Sciatic nerve (tissue), 2 donors: ENCODE measurements at places on chromosomes 16 and 17.
A peak's percentile ranks its signal among the peaks of the same experiment; 100 is the strongest.

DNA sequence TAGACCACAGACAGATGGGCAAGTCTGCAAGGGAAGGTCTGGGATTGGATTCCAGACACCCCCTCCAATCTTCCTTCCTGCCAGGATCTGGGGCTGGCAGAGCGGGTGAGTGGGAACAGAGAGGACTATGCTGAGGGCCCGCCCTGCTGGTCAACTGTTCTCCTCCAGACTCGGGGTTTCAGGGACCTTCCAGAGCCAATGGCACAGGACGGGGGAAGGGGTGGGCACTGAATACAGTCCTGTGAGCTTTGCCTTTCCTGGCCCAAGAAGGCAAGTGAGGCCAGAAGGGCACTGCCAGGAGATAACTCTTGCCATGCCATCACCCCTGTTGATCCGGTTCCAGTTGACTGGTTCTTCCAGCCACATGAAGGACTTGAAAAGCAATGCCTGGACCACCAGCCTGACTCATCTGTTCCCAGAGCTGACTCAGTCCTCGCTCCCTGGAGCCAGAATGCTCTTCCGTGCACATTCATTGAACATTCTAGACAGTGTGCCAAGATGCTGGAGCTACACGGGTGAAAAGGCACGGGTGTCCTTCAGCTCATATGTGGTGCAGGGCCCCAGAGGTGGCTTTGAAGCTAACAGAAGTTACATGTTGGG, 533 bp upstream of the MEFV start:
- no peak for DNase-seq

GRCh38 chr16:2963723-2964474, at the start of gene KREMEN2:
Gene KREMEN2, plus strand, starts transcription at chr16:2964275. Its CDS starts 246 bp downstream, at chr16:2964521.
- DNase-seq = no peak

GRCh38 chr16:82345318-82345717, 175.3 kb upstream of the MPHOSPH6 start:
- no peak for DNase-seq

GRCh38 chr17:29674281-29674680, 51.6 kb upstream of the CORO6 start:
- no peak for DNase-seq

DNA sequence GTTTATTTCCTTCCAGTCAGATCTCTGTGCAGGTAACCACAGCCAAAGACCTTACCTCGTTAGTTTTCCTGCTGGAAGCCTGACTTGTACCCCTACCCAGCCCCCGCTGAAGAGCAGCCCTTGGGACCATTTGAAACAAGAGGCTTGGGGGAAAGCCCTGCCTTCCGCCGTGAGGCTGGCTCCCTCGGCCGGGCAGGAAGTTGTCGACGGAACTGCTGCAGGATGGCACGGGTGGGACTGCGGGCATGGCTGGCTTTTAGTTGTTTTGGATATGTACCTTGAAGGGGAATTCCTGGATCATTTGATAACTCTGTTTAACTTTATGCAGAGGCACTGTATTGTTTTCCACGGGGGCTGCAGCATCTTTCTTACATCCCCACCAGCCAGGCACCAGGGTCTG, 49.0 kb upstream of the ENDOV start:
- no peak for DNase-seq

DNA sequence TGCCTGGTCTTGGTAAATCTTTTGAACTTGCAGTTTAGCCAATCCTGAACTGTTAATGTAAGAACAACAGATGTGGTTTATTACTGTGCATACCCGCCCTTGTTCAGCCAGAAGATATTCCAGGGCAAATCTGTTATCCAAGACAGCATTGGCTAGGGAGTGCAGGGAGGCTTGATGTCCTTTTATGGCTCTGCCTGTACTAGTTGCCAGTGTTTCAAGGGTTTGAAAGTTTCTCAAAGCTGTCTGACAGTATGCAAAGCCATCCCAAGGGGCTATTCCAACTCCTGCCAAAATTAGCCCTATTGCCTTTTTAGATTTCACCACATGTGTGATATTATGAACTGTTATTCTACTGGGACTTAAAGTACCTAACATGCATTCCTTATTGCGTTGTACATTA, 30.1 kb downstream of the LCMT1 start:
- DNase-seq = no peak

DNA sequence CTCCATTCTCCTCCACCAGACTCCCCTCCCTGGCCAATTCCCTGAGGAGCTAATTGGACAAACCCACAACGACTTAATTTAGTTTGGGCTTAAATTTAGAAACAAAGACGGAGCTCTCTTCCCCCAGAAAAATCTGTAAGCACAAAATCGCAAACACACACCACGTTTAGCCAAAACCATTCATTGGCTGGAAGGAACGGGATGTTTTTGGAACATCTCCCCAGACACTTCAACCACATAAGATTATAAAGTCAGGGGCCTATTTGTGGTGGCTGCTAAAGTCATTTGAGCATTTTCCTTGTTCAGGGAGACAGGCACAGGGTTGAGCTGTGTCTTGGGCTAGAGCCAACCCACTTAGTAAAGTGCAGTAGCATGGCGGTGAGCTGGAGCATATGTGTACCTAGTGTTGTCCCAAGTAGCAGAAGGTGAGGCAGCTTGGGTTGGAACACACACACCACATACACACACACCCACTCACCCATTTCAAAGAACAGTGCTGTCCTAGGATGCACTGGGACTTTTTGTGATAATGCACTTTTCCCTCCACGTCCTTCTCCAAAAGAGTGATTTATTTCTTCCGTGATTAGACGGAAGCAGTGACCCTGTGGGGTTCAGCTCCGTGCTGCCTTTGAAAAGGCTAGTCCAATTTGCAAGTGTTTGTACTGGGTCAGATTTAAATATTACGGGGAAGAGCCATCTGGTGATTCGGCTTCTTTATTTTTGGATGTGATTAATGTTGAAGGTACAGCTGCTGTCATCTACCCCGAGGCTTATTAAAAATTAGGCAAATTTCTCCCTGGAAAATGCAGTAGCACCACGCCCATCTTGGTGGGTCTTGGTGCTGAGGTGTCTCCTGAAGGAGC, 32.2 kb downstream of the ELAC2 start:
- no peak for DNase-seq

GRCh38 chr17:78176548-78177025, 8.2 kb downstream of the SYNGR2 start:
- peak; percentile 83 for DNase-seq

GRCh38 chr17:42937712-42938596, 26.3 kb downstream of the AARSD1 start:
- peak; percentile 62 for DNase-seq
